Parietal lobe (tissue), 2 donors: ENCODE measurements at places on chromosomes 3 and 15. TPM values are rescaled to one million over a fixed set of nuclear protein-coding genes. Genes with fewer than 3 reads are reported as not detected.

The SLC28A2 gene
- total RNA-seq = not detected

The ANKUB1 gene
- total RNA-seq = 0.63 TPM

The AQP9 gene
- not detected for total RNA-seq

The REC114 gene
- total RNA-seq = not detected

The PRTG gene
- 7.2 TPM for total RNA-seq

The SNTN gene
- total RNA-seq = not detected

The RTP3 gene
- total RNA-seq = not detected

The VWA5B2 gene
- 0.63 TPM for total RNA-seq

The OGG1 gene
- total RNA-seq = 113 TPM

The WDR53 gene
- total RNA-seq = 5.3 TPM

The FLNB gene
- total RNA-seq = 50.4 TPM

The MRAS gene
- total RNA-seq = 64.5 TPM

The HCLS1 gene
- total RNA-seq = 2.2 TPM

The KCNAB1 gene
- 14.1 TPM for total RNA-seq

The LNP1 gene
- 10.0 TPM for total RNA-seq

The KBTBD12 gene
- total RNA-seq = 3.8 TPM

The PARP15 gene
- total RNA-seq = under 0.01 TPM

The ZNF502 gene
- 14.1 TPM for total RNA-seq

The GUCA1C gene
- total RNA-seq = not detected

The ZNF717 gene
- total RNA-seq = 45.1 TPM

The CDC25A gene
- total RNA-seq = 6.9 TPM

The ANKRD63 gene
- 0.94 TPM for total RNA-seq

The CIB2 gene
- total RNA-seq = 18.8 TPM

The SLC51B gene
- not detected for total RNA-seq

The CD80 gene
- total RNA-seq = not detected

The RAB6B gene
- total RNA-seq = 64.2 TPM

The LTK gene
- not detected for total RNA-seq

The GOLGA6L7 gene
- total RNA-seq = not detected

The PTX3 gene
- total RNA-seq = 7.5 TPM

The APOD gene
- total RNA-seq = 3.8 TPM

The MORC1 gene
- not detected for total RNA-seq

The ITIH1 gene
- total RNA-seq = not detected

The GNAT1 gene
- total RNA-seq = not detected

The LSAMP gene
- total RNA-seq = 91.4 TPM

The VPS39 gene
- 109 TPM for total RNA-seq

The EIF4E3 gene
- total RNA-seq = 19.7 TPM

The PLD1 gene
- 9.1 TPM for total RNA-seq

The FBXL2 gene
- 96.7 TPM for total RNA-seq

The GOLGA8R gene
- total RNA-seq = 1.6 TPM

The ABI3BP gene
- total RNA-seq = 1.6 TPM

The CYP8B1 gene
- total RNA-seq = not detected

The FAH gene
- total RNA-seq = 2.8 TPM

The TMEM212 gene
- not detected for total RNA-seq

The MRPS25 gene
- 47.9 TPM for total RNA-seq

The MYLK gene
- 5.3 TPM for total RNA-seq

The DNAJB8 gene
- not detected for total RNA-seq

The GP9 gene
- total RNA-seq = not detected

The GOLGA8T gene
- total RNA-seq = 0.31 TPM
